Right lung (tissue), 10 donors: ENCODE measurements at places on chromosomes 3 and 15. TPM values are rescaled to one million over a fixed set of nuclear protein-coding genes. Genes with fewer than 3 reads are reported as not detected.

DNA sequence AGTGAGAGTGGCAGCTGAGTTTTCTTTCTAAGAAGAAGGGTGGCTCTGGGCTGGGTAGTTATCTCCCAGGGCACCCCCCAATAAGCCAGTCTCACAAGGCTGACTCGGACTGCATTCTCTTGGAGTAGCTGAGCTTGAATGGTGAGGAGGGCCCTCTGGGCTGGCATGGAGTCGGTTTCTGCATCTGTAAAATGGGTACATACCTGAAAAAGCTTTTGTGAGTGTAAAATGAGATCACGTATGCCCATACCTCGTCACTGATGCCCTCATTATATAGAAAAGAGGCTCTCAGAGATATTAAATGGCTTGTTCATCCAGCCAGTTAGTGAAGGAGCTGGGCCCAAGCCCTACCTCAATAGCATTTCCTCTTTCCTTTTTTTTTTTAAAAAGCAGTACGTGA is 41.2 kb downstream of the SMAD6 start:
- DNase-seq = no peak

- DNase-seq = no peak
These were observed 53.2 kb upstream of the FSTL1 start for GRCh38 chr3:120503727-120504616.

DNA sequence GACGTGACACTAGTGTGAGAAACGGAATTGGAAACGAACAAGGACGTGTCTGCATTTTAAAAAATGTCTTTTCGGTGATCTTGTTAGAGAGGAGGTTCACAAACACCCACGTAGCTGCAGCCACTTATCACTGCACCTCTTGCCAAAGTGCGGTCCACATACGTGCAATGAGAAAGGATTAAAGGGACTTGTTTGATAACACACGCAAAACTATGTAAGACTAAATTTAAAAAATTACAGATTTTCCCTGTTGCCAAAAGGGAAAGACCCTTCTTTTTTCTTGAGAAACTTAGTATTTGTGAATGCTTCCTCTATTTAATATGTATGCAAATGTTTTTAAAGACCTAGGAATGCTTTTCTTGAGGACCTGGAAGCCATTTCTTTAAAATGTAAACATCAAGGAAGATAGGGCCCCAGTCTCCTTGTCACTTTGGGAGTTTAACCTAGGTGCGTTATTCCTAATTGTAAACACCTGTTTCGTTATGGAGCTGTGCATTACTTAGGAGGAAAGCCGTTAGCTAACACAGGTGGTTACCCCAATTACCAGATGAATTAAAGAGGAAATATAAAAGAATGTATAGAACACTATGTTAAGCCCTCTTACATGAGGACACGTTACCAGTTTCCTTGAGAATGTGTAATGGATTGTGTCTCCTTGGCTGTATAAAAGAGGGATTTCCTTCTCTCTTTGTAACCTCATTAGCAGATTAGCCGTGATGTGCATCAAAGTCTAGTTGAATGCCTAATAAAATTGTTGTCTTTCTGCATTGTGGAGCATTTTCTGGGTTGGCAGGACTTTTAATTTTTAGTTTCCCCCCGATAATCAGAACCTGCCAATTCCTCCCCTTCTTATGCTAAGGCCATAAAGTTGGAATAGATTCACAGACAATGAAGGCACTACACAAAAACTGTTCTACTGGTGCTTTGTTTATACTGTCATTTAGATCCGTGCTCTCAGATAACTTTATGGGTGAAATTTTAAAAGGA is 1.0 kb downstream of the LEKR1 start:
- no peak for DNase-seq

- no peak for DNase-seq
These were observed 15.5 kb downstream of the TRIM59 start for GRCh38 chr3:160434071-160434470.

The ITIH1 gene
- polyA plus RNA-seq = 6.0 TPM

DNA sequence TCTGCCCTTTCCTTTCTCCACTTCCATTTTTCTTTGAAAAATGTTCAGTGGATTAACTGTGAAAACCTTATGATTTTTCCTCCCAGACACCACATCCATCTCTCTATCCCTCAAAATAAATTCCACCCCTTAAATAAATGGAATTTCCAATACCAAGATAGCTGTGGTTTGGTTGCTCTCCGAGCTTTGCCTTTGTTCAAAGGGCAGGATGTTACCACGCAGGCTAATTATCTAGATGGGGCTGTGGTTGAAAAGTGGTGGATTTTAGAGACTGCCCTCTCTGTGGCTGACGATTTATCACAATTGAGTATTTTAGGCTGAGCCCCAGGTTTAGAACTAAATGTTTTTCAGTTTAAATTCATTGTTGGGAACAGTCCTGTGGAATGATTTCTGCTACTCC is 36.9 kb upstream of the CMSS1 start:
- no peak for DNase-seq

GRCh38 chr3:119418641-119419040 is 44.8 kb downstream of the TMEM39A start:
- DNase-seq = no peak

- peak; percentile 25 for DNase-seq
These were observed 5.6 kb upstream of the APPL1 start for GRCh38 chr3:57221883-57222282.

DNA sequence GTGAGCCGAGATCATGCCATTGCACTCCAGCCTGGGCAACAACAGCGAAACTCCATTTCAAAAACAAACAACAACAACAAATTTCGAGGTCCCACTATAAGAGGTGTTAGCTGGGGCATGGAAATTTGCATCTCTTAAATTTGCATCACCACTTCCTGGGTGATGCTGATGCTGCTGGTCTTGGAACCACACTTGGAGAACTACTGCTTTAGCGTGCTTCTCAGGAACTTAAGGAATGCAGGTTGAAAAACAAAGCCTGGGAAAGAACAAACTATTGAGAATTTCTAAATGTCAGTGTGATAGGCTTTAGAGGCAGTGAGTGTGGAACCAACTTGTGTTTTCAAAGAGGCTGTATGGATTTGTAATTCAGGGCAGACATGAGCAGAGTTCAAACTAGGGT is 858.4 kb upstream of the ARPP21 start:
- no peak for DNase-seq

DNA sequence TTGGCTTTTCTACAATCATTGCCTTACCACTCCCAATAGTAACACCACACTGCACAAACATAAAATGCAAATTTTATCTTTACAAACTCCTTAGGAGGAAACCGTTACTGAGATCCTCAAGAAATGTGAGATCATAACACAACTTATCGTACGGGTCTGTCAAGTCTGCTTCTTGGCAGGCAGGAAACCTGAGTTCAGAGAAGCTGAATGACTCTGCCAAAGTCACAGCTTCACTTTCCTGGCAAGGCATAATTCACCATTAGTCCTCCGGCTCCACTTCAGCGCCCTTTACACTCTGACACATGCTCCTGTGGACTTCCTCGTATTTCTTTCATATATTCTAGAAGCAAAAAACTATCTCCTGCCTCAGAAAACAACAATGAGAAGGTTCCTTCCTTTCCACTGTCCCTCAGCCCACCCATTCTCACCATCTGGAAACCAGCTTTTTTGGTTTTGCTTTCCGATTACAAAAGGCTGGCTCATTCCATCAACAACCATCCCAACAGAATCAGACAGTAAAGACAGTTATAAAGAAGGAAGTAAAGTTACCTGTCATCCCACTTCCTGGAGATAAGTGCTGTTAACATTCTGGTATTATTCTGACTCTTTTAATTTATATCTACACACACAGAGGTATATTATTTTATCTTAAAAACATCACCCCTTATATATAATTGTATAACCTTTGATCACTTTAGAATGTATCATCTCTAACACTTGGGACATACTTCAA is 223.4 kb downstream of the STT3B start:
- DNase-seq = no peak

- DNase-seq = peak; percentile 45
These were observed 319.3 kb upstream of the AZI2 start for GRCh38 chr3:28667646-28668621.

- DNase-seq = no peak
These were observed 82.2 kb downstream of the DHX30 start for GRCh38 chr3:47885168-47885567.

- DNase-seq = no peak
These were observed 492.4 kb upstream of the FRG2C start for GRCh38 chr3:75171630-75172230.

- DNase-seq = no peak
These were observed 30.8 kb downstream of the CCDC13 start for GRCh38 chr3:42742259-42742658.

The MUC20 gene
- 10.3 TPM for polyA plus RNA-seq

GRCh38 chr15:32767236-32767635 is 49.4 kb downstream of the GREM1 start:
- no peak for DNase-seq

The TNFSF10 gene
- 52.7 TPM for polyA plus RNA-seq

The GOLGA6B gene
- not detected for polyA plus RNA-seq

DNA sequence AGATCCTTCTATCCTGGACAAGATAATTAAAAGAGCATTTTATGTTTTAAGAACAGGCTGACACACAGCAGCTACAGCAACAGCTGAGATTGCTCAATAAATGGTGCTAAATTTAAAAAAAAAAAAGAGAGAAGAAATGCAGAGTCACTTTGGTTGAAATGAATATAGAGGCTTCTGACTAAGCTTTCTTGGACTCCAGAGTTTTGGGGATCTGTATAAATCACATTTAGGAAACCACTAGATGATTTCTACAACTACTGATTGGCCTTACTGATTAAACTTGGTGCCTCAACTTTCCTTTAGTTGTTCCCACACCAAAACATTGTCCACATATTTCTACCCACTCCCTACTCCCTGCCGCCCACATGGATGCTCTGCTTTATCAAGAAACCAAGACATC is 132.9 kb upstream of the ZBTB20 start:
- no peak for DNase-seq

The CEP63 gene
- 32.3 TPM for polyA plus RNA-seq

The KCNH8 gene
- 1.2 TPM for polyA plus RNA-seq

- peak; percentile 61 for DNase-seq
These were observed 19.6 kb downstream of the TIMP4 start for GRCh38 chr3:12139111-12139511.

The PTX3 gene
- polyA plus RNA-seq = 25.5 TPM

The SCG3 gene
- 2.3 TPM for polyA plus RNA-seq

DNA sequence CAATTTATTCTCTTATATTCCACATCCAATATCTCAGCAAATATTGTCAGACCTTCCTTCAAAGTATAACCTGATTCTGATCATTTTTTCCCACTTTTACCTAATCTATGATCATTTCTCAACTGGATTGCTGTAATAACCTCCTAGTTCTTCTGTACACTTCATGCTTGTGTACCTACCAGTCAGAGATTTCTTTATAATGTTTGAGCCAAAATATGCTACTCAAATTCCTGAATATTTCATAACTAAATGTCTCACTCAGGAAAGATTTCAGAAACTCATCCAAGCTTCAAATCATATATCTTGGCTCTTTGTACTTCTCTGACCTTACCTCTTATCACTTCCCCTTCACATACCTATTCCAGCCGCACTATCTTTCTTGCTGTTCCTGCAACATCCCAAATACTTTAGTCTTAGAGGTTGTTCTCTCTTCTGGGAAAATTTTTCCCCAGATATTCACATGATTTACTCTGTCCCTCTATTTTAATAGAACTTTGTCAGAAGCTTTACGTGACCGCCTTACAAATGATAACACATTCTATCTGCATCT is 20.0 kb downstream of the BCHE start:
- DNase-seq = no peak

The LCMT2 gene
- polyA plus RNA-seq = 9.6 TPM

DNA sequence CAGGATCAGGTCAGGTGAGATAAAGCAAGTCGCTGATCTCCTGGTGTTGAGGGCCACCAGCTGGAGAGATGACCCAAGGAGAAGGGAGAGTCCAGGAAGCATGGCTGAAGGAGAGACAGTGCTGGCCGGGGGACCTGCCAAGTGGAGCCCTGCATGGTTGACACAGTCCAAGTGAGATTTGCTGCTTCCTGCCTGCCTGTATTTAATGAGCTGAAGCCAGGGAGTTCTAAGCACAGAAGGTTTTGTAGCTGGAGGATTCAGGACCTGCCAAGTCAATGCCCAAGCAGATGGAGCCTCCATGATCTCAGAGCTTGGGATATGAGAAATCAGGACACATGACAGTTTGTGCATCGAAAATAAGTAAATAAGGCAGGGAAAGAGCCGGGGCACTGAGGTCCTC is 125.6 kb downstream of the SRGAP3 start:
- no peak for DNase-seq

- DNase-seq = peak; percentile 6
These were observed 51.0 kb upstream of the SH3GL3 start for GRCh38 chr15:83396101-83396500.

DNA sequence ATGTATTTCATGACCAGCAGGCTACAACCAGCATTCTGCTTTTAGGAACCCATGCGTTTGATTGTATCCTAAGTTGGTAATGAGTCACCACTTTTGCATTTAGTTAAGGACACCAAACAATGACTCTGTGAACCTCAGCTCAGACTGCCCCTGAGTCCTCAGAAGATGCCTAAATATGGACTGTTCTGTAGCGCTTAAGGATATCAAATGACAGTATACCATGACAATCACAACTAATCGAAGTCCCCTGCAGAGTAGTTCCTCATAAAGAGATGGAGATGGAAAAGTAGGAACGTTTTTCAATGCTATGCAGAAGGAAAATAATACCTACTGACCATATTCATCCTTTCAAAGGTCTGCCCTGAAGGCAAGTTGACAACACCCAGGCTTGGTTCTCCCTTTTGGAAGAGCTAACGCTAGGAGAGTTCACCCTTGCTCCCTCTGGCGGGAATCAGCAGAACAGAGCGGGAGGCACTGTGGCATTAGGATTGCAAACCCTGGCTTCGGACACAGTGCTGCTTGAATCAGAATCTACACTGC is 508.6 kb downstream of the FHIT start:
- DNase-seq = no peak

GRCh38 chr3:18609187-18609586 is 184.0 kb upstream of the SATB1 start:
- no peak for DNase-seq

The TYRO3 gene
- polyA plus RNA-seq = 43.2 TPM

- no peak for DNase-seq
These were observed 47.7 kb downstream of the MECOM start for GRCh38 chr3:169615833-169616232.

DNA sequence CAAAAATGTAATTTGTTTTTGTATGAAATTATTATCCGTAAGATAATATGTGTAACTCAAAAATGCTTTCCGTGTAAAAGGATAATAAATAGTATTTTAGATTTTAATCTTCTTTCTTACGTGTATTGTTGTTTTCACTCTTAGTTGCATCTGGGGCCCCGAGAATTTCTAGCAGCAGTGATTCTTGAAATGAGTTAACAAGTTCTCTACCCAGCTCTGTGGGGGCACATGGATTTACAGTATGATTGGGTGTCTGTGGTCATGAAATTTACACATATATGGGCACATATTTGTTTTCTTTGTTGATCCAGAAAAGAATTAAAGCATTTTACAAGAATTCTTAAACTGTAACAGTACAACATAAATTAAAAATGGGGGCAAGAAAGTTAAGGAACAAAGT is 145.9 kb upstream of the LRRFIP2 start:
- DNase-seq = no peak

- no peak for DNase-seq
These were observed 8.7 kb upstream of the GPD1L start for GRCh38 chr3:32097768-32098167.

The ZNF620 gene
- 9.5 TPM for polyA plus RNA-seq

The NR1I2 gene
- 0.63 TPM for polyA plus RNA-seq

The FMN1 gene
- 4.7 TPM for polyA plus RNA-seq

GRCh38 chr3:55726501-55726775 is 239.3 kb upstream of the WNT5A start:
- no peak for DNase-seq
